ENCODE measurements at places on chromosomes 6 and 20.

- no peak for DNase-seq
Measured at GRCh38 chr6:169256518-169256917, 2.9 kb upstream of the THBS2 start.

- peak; percentile 69 for DNase-seq
Measured at GRCh38 chr20:37986873-37987601, 46.2 kb downstream of the TTI1 start.

DNA sequence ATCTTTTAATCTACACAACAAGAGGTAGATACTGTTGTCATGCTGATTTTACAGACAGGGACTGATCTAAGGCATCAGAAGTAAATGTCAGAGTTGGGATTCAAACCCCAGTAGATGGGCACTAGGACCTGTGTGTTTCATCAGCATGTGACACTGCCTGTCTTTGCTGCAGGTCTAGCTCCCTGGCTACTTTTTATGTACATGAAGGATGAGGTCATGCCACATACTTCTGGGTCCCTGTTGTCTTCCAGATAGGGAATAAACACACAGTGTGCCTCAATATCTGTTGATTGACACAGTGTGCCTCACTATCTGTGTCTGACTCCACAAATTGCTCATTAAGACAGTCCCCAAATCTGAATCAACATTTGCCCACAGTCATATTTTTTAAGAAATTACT lies 106.9 kb downstream of the TFAP2B start:
- no peak for DNase-seq

DNA sequence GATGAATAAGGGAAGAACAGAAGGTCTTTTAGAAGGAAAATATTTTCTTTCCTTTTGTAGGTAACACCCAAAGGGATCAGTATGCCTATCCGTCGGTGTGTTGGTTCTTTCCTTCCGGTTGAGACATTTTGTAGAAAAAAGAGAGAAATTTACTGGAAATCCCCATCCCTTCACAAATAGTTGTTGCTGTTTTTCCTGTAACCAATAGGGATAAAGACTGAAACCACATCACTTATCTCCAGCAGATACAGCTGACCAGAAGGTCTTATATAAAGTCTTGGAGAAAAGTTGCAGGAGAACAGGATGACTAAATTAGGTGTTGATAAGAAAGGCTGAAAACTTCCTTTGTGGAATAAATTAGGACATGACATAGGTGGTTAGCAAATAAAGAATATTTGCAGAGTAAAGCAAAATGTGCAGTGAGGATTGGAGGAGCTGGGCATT lies 14.8 kb upstream of the HLA-DRB1 start:
- no peak for DNase-seq

GRCh38 chr6:34596798-34597197 lies 40.7 kb upstream of the SPDEF start:
- DNase-seq, result no peak

DNA sequence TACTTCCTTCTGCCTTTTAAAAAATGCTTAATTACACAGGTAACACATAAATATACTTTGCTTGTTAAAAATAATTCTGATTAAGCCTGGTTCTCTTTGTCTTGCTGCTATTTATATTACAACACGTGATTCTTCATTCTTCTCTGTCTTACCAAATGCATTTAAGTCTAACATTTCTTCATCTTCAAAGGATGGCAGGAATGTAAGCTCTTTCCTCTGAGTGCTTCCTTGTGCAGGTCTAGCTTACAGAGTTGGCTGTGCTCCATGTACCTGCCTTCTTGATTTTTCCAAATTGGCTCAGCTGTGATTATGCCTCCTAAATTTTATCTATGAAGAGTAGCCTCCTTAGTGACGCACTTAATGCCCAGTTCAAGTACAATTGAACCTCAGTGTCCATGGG lies 44.4 kb downstream of the RNF144B start:
- DNase-seq, result no peak

DNA sequence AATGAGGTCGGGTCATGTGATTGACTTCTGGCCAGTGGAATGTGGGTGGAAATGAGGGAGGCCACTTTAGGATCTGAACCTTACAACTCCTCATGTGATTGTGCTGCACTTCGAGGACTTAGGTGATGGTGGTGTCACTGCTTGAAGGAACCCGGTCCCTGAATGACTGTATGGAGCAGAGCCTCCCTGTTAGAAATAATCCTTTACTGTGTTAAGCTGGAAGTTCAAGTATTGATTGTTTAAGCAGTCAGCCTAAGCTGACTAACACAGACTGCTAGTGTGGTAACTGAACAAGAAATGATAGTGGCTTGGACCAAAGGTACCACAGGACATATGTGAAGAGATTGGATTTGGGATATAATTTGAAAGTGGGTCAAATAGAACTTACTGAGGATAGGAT lies 138.0 kb downstream of the OPN5 start:
- DNase-seq, result no peak

- no peak for DNase-seq
Measured at GRCh38 chr6:36333931-36334725, 2.6 kb downstream of the BNIP5 start.

- no peak for DNase-seq
Measured at GRCh38 chr6:168045706-168046620, 33.0 kb downstream of the FRMD1 start.

- peak; percentile 30 for DNase-seq
Measured at GRCh38 chr6:14231071-14231483, 113.5 kb downstream of the CD83 start.

- no peak for DNase-seq
Measured at GRCh38 chr20:44031781-44032582, 117.3 kb downstream of the TOX2 start.

DNA sequence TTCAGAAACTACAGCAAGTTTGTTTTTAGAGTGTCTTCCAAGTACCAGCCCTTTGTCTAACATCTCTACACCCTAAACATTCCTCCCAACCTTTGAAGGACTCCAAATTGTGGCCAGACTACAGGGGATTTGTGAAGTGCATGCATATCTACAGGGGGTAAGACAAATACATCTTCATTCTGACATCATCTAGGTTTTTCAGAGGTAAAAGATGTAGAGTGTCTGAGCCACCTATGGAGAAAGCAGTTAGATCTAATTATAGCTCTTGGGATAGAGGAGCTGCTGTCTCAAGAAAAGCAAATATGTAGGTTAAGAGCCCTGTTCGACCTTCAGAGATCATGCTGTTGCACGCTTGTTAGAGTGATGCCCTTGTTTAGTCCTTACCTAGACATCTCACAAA lies 617.7 kb upstream of the AGPAT4 start:
- DNase-seq, result no peak

GRCh38 chr6:121479486-121480098 lies 44.1 kb downstream of the GJA1 start:
- DNase-seq, result no peak

- no peak for DNase-seq
Measured at GRCh38 chr6:158198461-158198860, 30.3 kb downstream of the GTF2H5 start.

All from body of pancreas (tissue), 4 donors.